ENCODE measurements at places on chromosomes 1 and 21.

DNA sequence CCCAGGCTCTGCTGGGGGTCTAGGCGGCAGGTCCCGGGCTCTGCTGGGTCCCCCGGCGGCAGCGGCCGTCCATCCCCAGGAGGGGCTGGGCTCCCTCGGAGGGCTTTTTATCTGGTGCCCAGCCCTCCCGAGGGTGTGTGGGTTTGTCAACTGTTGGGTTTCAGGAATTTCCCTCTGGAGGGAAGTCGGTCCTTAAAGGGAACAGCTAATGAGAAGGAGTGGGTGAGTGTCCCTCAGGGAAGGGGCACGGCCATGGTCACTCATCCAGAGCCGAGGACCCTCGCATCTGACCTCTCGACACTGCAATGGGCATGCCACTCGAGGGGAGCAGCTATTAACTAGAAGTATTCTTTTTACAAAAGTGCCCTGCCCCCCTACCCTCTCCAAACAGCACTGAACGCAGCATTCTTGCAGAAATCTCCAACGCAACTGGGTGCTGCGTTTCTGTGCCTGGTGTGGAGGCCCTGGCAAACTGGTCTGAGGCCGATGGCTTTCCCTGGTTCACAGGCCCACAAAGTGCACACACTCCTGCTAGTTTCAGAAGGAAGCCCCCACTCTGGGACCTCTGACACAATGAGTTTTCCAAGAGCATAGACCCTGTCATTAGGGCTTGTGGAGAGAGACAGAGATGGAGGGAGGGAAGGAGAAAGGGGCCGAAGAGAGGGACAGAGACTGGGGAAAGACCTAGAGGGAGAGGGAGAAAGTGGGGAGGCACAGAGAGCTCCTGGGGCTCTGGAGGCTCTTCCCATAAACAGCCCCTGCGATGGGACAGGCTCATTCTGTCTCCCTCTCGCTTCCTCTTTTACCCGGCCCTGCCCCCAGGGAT, 1.0 kb upstream of the TSPEAR start:
- no peak for DNase-seq

DNA sequence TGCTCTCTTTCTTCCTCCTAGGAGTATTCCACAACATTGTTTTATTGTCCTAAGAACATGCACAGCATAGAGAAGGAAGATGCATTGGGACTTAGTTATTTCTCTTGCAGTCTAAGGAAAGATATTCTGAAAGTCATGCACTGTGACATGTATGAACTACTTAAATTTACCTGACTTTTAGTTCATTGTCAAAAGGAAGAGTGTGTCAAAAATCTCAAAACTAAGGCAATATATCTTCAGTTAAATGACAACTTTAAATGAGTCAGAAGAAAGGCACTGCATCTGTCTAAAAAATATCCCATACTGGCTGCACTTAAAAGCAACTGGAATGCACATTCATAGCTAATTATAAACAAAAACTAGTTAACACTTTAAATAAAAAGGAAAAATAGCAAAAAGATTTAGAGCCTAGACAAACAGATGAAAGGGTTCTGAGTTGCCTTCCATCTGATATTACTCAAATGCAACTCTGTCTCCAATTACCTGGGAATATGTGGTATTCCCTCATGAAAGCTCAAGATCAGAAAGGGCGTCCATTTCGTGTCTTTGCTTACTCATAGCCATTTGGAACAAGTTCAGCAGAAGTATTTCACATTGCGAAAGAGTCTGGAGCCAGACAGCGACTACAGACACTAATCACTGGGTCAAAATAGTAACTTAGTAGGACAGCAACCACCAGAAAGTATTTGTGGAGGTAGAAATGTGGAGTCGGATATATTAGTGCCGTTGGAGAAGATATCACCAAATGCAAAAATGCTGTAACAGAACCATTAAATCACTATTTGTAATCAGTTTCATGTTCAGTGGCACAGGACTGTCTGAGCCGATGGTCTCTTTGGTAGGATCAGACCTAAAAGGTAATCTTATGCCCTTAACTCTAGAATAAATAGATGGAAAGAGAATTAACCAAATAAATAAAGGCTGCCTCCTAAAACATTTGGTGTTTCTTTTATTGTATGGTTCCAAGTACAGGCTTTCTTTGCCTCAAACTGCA, 225.7 kb downstream of the GREM2 start:
- DNase-seq: no peak

DNA sequence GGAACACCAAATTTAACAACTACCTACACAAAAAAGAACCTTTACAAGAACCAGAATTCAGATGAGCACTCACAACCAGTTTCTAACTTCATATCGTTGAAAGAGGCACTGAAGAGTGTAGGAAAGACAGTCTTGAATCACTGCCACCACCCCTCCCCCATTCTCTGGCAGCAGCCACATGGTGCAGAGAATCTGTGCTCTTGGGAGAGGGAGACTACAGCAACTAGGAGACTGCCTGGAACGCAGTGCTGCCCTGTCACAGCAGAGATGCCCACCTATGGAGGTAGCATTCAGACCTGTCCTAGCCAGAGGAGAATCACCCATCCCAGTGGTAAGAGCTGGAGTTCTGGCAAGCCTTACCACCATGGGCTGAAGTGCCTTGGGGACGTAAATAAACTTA, 7.3 kb downstream of the CCN1 start:
- no peak for DNase-seq

DNA sequence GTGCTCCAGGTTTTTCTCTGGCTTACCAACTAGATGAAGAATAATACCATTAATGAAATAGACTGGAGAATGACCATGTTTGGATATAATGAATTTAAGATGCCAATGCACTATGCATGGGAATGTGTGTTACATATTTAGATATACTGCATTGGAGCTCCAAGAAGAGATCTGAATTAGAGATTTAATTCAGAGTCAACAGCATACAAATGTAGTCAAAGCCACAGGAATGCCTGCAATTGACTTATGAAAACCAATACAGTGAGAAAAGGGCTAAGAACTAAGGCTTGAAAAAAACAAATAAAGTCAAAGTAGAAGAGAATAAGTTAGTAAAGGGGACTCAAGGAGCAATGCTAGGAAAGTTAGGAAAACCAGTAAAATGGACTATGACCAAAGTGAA, 59.1 kb downstream of the USP24 start:
- no peak for DNase-seq

DNA sequence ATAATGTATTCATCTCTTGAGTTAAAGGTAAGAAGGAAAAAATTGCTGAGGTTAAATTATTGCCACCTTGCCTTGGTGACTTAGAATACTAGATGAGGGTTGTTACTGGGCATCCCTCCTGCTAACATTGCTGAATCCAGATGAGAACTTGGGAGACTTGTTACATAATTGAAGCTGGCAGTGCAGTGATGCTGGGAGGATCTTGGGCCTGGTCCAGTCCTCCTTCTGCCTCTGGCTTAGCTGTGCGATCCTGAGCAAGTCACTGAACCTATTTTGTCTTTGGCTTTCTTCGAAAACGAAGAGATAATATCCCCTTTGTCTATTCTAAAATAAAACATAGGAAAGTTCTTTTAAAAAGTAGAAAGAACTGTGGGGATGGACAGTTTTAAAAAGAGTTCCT, 244.9 kb upstream of the NRIP1 start:
- DNase-seq: no peak

DNA sequence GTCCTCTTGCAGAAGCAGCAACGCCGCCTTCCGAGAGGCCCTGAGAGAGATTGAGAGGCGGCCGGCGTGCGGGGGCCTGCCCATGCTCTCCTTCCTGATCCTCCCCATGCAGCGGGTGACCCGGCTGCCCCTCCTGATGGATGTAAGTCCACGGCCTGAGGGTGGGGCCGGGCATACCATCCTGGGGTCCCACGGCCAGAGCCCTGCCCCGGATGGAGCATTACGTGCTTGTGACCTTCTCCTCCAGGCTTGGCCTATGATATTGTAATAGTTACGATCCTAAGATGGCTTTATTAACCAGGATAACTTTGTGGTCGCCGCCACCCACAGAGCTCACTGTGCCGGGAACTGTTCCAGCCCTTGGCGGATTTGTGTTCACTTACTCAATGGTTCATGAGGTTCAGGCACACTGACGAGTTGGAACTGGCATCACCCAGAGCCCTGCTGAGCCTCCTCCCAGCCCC, 18.9 kb downstream of the ARHGEF16 start:
- DNase-seq: no peak

All from activated T-helper 1 cell treated with anti-CD3 and anti-CD28 coated beads, Interleukin-2, amount 50 U/mL, for 16 hours (primary cell).